ENCODE measurements at places on chromosomes 4 and X.

GRCh38 chrX:2311501-2311900 is 189.3 kb downstream of the DHRSX start:
- DNase-seq = no peak
- no peak overlapping the region for H3K4me3 ChIP-seq
- H3K4me1 ChIP-seq = peaks cover 8% of the 10 kb centered on the region
- peaks cover 11% of the 10 kb centered on the region for H3K36me3 ChIP-seq

DNA sequence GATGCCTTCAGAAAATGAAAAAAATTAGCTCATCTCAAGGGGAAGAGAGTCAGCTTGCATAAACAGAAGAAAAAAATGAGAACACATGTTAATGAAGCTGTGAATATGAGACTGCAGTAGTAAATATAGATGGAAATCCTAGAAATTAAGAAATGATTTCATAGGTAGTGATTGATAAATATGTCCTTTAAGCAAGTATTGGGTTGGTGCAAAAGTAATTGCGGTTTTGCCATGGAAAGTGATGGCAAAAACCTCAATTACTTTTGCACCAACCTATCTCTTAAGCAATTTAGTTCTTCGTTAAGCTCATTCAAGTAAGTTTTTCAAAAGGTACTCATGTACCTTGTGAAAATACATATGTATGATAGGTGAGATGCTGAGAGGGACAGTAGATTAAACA is 400.9 kb downstream of the SH2D1A start:
- H3K27ac ChIP-seq = no peak overlapping the region
- no peaks in the 10 kb centered on the region for H3K27me3 ChIP-seq
- H3K36me3 ChIP-seq = no peaks in the 10 kb centered on the region

DNA sequence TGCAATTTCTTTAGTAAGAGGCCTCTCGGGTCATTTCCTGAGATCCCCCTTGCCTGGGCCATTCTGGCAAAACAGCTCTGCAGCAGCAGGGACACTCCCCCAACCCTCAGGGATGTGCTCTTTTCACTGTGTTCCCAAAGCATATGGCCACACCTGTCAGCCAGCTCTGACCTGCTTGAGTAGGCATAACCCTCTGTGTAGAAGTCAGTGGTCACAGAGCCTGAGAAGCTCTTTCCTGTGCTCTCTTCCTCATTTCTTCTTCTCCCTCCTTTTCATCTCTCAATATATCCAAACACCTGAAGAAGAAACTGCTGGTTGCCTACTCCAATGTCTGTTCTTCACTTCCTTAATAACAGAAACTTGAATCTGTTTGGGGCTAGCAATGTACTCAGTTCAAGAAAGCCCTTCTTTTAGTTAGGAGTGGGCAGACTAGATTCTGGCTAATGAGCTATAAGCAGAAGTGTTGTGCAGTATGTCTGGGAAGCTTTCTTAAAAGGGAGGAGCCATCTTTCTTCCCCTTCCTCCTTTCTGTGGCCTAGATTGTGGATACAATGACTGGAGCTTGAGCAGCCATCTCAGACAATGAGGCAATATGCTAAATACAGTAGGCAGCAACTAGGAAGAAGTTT is 73.3 kb downstream of the PRPS1 start:
- no peak for DNase-seq
- no peaks in the 10 kb centered on the region for H3K4me1 ChIP-seq
- H3K27ac ChIP-seq = no peak overlapping the region
- no peak overlapping the region for H3K4me3 ChIP-seq

DNA sequence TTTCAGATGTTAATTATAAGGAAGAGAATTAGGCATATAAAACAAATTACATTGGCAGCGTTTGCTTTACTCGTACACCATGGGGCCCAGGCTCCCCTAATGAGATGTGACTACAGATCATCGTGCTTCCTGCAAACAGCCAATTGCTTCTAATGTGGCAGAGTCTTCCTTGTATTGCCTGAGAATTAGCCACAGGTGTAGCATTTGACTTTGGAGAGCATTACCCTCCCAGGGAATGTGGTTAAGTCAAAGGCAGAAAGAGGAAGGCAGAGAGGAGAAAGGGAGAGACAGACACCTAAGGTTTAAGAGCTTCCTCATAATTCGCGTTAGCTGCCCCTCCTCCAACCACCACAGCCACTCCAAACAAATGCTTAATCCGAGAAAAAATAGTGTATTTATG is 97.0 kb downstream of the MID1IP1 start:
- DNase-seq = no peak
- no peaks in the 10 kb centered on the region for H3K27me3 ChIP-seq
- no peak overlapping the region for H3K27ac ChIP-seq
- H3K4me1 ChIP-seq = peaks cover 20% of the 10 kb centered on the region
- H3K4me3 ChIP-seq = no peak overlapping the region

- H3K27me3 ChIP-seq = no peaks in the 10 kb centered on the region
- H3K27ac ChIP-seq = no peak overlapping the region
- no peak for DNase-seq
- peaks cover 2% of the 10 kb centered on the region for H3K4me1 ChIP-seq
These were observed 726.7 kb downstream of the C4orf33 start for GRCh38 chr4:129822701-129823100.

- peak overlapping the region; percentile 78 for H3K4me3 ChIP-seq
- DNase-seq = peak; percentile 19
- H3K27me3 ChIP-seq = peaks cover 44% of the 10 kb centered on the region
- H3K36me3 ChIP-seq = no peaks in the 10 kb centered on the region
- H3K27ac ChIP-seq = no peak overlapping the region
These were observed 744 bp downstream of the NPY5R start for GRCh38 chr4:163344147-163345125.

- no peak overlapping the region for H3K27ac ChIP-seq
- no peak overlapping the region for H3K4me3 ChIP-seq
- DNase-seq = no peak
- no peaks in the 10 kb centered on the region for H3K27me3 ChIP-seq
- H3K36me3 ChIP-seq = peaks cover 11% of the 10 kb centered on the region
- peaks cover 16% of the 10 kb centered on the region for H3K4me1 ChIP-seq
These were observed 23.2 kb upstream of the ZCCHC13 start for GRCh38 chrX:74280759-74281158.

Measured in progenitor cell of endocrine pancreas (in vitro differentiated cells).